ENCODE measurements at places on chromosomes 12 and 14.

GRCh38 chr12:131454418-131455217 is 256.3 kb upstream of the SFSWAP start:
- no peak for DNase-seq

DNA sequence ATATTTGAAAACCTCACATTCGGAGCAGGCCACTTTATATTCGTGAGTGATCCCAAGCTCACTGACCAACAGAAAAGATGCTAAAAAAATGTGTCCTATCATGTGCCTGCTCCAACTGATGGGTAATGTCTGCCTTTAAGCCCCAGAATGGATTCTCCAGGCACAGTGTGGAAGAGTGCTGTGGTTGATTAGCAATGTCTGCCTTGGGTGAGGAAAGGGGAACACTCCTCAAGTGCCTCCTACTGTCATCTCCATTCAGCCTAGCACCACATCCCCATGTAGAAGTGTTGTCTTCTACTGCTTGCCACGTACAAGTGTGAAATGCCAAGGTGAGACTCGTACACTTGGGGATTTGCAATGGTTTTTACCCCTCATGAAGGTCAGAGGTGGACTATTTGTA is 199.3 kb downstream of the SLC41A2 start:
- no peak for DNase-seq

DNA sequence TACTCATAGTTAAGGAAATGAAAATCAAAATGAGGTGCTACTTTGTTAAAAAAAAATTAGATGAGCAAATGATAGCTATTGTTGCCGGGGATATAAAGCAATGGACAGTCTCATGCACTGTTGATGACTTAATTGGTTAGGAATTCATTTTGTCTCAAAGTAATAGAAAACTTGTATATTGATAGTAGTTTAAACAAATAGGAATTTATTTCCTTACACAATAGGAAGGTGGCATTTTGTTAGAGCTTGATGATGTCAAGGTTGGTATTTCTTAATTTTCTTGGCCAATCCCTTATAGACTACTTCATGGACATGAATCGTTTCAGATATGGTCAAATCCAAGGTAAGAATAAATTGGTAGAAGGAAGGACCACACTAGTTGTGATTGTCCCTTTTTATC is 7.8 kb downstream of the PRPF39 start:
- DNase-seq, result no peak

DNA sequence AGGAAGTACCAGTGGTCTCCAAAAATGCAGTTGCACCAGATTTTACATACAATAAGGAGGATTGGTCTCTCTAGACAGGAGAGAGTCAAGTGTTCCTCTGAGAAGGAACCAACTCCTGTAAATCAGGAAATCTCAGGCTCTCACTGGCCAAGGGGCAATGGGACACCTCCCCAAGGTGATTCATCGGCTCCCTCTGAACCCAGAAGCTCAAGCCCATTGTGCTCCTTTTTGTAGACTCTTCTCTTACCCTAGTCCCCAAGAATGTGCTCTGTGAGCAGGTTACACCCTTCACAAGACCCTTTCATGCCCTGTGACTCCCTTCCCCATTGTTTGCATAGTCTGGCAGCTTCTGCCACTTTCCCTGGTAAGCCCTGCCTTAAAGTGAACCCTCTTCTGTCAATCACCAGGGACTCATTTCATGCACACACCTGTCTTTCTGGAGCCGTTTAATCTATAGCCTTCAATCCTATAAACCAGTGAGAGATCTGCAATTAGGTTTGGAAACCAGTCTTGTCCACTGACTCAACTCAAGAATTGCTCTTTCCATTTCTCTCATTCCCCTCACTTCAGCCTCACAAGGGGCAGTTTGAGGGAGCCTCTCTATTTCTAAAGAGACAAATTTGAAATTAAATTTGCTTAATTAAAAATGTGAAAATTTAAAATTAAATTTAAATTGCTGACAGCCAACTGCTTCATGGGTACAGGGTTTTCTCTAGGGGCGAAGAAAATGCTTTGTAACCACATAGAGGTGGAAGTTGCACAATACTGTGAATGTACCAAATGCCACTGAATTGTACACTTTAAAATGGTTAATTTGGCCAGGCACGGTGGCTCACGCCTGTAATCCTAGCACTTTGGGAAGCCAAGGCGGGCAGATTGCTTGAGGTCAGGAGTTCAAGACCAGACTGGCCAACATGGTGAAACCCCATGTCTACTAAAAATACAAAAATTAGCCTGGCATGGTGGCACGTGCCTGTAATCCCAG is 38.3 kb upstream of the LTA4H start:
- DNase-seq, result no peak

DNA sequence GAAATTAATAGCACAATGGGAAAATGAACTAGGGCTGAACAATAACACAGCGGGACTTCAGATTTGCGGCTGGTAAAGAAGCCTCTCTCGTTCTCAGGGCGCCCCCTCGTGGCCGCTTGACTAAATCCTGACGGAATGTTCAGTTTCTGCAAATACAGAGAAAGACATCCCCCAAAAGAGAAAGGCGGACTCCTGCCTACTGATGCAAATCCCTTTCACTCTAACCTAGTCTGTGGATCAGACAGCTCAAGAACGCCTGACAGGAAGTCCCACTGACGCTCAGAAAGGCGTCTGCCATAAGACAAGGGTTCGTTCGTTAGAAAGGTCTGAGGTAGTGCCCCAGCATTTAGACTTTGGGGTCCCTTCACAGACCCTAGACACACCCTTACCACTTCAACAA is 2.5 kb downstream of the NUAK1 start:
- no peak for DNase-seq

DNA sequence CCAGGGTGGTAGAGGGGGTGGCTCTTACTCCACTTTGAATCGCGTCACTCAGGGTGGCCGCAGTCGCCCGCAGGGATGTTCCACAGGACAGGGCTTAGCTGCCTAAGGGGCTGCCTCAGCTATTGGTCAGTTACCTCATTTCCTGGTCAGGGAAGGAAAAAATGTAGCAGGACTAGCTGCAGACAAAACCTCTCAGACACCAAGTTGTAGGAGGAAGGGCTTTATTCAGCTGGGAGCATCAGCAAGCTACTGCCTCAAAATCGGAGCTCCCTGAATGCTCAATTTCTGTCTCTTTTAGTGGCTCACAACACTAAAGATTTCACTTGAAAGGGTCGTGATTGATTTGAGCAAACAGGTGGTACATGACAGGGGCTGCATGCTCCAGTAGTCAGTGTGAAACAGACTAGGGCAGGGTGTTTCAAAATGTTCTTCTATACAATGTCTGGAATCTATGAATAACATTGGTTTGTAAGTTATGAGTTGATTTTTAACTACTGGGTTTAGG is 6.4 kb upstream of the CLEC6A start:
- DNase-seq, result no peak

DNA sequence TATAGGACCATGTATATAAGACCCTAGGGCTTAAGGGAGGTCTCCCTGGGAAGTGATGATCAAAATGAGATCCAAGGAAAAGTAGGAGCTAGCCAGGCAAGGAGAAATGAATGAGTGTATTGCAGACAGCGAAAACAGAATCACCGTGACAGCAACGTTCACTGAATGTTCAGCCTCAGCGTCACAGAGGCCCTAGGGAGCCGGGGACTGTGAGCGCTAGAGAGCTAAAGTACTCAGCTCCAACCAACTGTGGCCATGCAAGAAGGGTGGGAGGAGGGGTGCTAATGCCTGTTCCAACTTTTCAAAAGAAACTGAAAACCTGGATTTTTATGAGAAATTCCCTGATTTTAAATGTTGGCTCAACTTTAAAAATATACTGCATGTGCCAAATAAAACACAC is 105.5 kb upstream of the CCND2 start:
- DNase-seq, result no peak

- DNase-seq, result no peak
Measured at GRCh38 chr12:41683023-41683422, 461.7 kb downstream of the GXYLT1 start.

- no peak for DNase-seq
Measured at GRCh38 chr14:102928412-102929240, 6.2 kb downstream of the AMN start.

DNA sequence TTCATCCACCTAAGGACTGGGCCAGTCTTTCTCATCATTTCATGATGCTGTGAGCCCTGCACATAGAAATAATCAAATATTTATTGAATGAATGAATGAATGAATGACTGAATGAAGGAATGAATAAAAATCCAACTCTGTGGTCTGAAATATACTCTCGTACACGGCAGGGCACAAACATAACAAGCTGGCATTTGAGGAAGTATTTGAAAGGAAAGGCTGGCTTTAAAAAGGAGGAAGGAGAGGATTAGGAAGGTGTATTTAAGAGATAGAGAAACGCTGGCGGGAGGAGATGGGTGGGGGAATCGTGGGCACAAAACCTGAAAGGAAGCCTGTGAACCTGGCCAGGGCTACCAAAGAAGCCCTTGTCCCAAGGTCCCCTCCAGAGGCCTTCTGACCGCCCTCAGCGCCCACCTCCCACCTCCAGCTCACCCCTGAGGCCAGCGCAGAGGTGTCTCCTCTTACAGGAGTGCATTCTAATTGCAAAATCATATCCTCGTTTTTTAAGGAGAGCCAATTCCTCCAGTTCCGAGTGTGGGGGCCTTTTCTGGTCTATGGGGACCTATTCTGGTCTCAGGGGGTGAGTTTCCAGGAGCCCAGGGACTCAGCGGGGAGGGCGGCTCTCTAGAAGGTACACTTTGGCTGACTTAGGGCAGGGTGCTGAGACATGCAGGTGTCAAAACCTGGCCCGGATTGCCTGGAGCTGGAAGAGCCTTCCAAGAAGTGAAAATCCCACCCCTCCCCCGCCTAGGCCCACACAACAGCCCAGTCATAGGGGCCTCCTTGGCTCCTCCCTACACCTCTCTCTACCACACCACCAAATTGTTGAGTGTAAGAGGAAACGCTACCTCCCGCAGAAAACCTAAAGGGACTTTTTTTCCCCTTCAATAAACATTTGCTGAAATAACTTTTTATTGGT is 8.7 kb upstream of the JDP2 start:
- DNase-seq, result no peak

DNA sequence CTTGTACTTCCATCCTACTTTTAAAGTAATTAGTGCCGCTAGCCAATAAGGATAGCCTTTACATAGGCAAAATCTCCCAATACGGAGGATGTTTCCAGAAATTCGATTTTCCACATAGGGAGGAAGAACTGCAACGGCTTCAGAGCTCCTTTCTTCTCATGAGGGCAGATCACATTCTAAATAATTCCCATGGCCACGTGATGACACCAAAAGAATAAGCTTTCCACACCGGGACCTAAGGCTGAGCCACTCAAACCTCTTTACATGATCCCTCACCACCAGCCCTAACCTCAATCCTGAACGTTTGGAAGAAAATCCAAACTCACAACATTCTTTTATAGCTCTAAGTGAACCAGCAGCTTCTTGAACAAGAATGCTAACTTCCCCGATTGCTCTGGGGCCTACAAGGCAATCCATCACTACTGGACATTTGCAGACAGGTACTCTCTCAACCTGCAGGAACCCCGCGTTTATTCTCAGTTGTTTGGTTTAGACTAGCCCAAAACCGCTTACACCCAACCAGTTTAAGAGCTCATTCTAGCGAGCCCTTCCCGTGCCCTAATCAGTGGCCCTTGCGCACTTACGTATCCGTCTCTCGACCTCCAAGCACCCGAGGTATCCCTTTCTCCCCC is 884 bp downstream of the CAPRIN2 start:
- no peak for DNase-seq

DNA sequence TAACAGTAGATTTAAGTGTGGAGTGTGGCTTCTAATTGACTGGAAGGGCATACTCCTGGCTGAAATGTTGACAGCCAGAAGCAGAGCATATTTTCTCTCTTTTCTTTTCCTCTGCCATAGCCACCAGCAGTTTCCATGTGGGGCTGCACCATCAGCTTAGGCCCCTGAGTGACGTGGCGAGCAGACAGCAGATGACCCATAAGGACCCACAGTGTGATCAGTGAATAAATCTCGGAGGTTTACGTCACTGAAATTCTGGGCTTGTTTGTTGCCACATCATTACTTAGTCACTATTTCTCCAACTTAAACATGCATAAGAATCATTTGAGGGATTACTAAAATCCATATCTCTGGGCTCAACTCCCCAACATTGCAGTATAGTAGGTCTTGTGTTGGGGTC is 549.7 kb upstream of the TMEM132C start:
- no peak for DNase-seq

- no peak for DNase-seq
Measured at GRCh38 chr12:113591480-113591974, 119.9 kb upstream of the LHX5 start.

DNA sequence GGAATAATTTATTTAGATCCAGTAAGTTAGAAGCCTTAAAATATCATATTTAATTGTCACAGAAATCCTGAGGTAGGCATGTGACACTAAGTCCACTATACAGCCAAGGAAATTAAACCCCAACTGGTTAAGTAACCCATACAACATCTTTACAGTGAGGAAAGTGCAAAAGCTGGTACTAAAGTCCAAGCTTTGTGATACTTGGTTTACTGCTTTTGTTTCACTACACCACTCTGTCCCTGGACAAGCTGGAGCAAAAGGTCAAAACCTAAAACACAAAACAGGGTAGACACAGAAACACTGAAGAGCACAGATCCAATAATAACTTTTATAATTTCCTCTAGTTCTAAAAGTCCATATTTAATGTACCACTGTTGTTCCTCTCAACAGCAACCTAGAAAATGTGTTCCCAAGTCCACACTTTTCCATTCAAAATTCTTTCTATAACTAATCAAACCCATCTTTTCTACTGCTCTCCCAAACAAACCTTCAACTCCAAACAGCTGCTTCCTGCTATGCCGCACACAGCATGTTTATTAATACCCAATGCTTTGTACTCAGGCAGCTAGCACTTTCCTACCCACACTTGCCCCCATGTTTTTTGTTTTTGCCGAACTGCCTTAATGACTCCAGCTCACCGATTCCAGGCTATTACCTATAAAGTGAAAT is 90.9 kb downstream of the MED13L start:
- no peak for DNase-seq

DNA sequence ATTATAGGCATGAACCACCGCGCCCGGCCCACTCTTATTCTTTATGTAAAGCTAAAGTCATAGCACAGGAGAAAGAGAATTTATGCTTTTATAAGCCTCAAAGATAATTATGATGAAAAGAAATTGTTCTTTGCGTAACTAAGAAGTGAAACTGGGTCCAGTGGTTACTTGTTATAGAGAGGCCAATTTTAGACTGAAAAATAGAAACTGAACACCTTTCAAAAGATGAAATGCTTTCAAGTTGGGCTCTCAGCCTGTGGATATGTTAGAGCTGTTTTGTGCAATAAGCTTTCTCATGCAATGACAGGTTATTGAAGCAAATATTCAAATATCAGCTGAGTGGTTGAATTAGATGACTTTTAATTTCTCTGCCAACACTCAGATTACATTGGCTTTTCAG is 7.9 kb downstream of the TMEM253 start:
- DNase-seq, result no peak

DNA sequence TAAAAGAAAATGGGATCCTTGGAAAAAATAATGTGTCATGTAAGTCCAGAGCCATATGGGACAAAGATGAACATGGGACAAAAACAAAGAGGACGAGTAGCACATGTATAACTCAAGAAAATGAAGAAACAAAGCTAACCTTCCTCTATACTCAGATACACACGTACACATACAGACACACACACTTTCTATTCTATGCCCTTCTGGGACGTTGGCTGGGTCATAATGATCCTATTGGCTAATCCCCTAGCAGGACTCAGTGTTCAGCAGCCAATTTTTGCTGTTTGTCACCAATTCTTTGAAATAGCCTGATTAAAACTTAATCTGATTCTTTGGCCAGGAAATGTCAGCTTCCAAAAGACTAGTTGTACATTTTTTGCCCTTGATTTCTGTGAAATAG is 189.4 kb upstream of the FOXG1 start:
- DNase-seq, result no peak

Data from GOT3 (cell line).